ENCODE measurements at places on chromosomes 12 and 14.

- DNase-seq = no peak
These were observed 233.8 kb upstream of the GARIN6 start for GRCh38 chr12:99413751-99414150.

DNA sequence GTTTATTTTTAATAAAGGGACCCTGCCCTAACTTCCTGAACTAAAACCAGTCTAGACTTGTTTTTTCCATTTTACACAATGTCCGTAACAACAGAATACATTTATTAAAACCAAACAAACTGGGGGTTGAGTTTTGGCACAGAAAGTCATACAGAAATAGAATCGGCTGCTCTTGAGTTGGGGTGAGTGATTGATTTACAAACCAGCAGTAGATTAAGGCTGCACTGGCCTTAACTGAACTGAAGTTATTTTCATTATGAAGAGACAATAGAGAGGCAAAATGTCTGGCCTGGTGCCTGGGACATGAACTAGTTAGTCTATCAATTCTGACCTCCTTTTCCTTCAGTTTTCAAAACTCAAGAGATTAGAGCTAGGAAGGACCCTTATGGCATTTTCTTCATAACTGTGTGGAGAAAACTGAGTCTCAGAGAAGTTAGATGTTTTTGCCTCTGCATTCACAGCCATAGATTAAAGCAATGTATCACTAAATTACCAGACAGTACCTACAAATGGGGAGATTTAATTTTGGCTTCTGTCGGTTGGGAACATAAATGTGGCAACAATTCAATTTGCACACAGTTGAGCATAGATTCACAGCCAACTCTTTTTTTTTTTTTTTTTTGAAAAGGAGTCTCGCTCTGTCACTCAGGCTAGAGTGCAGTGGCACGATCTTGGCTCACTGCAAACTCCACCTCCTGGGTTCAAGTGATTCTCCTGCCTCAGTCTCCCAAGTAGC lies 19.8 kb upstream of the MGP start:
- DNase-seq = no peak

DNA sequence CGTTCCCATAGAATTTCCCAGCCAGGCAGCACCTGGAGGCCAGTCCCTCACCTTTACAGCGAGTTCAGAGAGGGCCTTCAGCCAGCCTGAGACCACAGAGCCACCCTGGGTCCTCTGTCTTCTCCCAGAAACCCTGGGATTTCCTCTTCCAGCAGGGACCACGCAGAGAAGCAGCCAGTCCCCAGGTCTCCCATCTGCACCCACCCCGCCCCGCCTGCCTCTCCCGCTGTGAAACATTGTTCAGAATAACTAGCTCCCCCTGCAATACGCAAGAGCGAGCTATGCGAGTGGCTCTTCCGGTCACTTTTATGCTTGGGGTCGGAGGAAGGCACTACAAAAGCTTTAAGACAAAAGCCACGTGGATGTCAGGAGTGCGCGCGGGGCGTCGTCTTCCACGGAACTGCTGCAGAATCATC lies 77.8 kb downstream of the SERPINA3 start:
- no peak for DNase-seq

- DNase-seq = no peak
These were observed 258.4 kb downstream of the PPFIA2 start for GRCh38 chr12:81500788-81501187.

DNA sequence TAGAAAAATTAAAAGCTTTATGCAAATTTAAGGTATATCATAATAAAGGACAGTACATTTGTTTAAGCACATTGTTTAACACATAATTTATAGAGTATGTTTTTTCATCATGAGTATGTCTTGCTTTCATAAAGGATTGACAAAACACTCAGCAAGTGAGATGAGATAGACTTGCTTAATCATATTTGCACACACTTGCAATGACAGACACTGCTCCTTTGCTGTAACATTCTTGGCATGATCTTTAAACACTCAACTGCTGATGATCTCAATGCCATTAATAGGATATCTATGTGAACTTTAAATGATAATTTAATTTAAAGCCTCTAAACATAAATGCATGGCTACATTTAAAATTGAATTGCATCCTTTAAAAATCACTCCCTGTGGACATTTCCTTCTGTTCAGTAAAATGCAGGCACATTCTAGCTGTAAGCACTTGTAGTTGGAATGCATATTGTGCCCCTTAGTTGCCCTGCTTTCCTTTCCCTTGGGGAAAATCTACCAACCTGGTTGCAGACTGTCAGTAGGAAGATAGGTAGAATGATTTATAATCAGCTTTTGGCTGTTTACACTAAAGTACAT lies 979.0 kb downstream of the TMTC2 start:
- DNase-seq = no peak

- no peak for DNase-seq
These were observed 203.1 kb downstream of the ETNK1 start for GRCh38 chr12:22828066-22828465.

DNA sequence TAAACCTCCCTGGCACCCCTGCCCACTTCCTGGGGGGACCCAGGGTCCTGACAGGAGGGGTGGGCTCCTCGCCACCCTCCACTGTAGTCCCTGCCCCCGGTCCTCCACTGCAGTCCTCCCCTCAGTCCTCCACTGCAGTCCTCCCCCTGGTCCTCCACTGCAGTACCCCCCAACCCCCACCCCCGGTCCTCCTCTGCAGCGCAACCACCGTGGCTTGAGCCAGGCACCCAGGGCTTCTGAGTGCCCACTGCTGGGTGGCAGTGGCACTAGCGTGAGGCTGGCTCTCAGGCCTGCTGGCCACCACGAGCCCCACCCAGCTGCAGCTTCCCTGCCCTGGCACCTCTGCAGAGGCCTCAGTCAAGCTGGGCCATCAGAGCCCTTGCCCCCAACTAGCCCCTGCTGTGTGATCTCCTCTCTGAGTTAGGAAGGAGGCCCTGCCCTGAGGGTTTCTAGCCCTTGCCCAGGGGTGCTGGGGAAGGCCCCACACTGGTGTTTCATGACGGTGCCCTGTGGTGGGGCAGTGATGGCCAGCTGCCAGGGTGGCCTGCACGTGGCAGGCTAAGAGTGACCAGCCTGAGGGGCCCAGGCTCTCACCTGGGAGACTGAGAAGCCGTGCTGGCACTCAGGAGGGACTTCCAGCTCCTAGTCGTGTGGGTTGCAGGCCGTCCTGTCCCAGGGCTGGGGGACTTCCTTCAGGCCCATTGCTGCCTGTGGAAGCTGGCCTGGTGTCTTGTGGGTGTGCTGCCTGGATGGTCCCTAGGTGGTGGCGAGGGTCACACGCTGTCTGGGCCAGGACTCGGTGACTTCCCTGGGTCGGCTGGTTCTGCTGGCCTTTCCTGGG lies 9.7 kb downstream of the CEP170B start:
- no peak for DNase-seq

DNA sequence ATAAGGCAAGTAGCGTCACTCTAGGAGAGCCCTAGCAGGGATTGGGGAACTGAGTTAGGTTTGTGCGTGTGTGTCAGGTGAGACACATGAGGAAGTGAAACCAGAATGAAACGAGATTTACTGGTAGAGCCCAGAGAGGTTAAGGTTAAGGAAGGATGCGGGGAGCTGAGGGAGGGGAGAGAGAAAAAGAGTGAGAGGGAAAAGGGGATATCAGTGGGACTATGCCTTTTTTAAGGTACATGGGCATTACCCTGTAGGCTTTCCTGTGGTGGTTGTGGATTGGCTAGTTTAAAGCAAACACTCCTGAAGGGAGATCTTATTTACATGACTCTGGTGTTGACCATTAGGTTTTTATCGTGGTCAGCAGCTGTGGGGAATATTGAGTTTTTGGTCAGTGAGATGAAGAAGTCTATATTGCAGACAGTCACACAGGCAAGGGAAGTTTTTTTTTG lies 13.9 kb downstream of the ZDHHC17 start:
- no peak for DNase-seq

GRCh38 chr12:115541891-115542421 lies 735.5 kb downstream of the MED13L start:
- DNase-seq = no peak

GRCh38 chr14:51581017-51581881 lies 70.5 kb upstream of the FRMD6 start:
- no peak for DNase-seq

GRCh38 chr14:57502586-57503254 lies 9.1 kb upstream of the CCDC198 start:
- no peak for DNase-seq

GRCh38 chr14:65446159-65446558 lies 33.6 kb downstream of the FUT8 start:
- DNase-seq = peak; percentile 61

GRCh38 chr12:95962222-95962621 lies 19.1 kb downstream of the AMDHD1 start:
- no peak for DNase-seq

DNA sequence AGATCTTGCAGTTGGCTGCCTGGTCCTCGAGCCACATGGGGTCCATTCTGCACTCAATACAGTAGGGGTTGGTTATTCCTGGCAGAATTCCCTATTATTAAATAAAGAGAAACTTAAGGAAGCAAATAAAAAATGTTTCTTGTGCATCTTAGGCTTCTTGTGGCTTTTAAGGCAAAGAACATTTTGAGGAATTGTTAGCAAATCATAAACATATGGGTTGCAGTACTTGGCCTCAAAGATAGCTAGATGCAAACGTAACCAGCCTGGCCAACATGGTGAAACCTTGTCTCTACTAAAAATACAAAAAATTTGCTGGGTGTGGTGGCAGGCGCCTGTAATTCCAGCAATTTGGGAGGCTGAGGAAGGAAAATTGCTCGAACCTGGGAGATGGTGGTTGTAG lies 50.8 kb upstream of the KCNA5 start:
- no peak for DNase-seq

DNA sequence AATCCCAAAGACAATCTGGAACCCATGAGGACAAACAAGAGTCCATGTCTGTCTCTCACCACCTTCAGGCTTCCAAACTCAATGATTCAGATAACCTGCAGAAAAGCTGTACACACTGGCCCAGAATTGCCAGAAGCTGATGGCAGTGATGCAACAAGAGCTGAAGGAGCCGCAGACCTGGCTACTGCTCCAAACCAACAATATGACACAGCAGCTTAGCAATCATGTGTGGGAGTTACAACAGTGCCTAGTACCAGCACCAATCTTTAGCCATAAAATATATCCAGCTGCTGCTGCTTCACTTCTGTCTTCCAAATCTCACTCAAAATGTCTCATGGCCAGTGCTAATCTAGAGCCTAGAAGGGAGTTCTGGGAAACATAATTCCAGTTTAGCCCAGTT lies 22.0 kb downstream of the RPS6KA5 start:
- no peak for DNase-seq

DNA sequence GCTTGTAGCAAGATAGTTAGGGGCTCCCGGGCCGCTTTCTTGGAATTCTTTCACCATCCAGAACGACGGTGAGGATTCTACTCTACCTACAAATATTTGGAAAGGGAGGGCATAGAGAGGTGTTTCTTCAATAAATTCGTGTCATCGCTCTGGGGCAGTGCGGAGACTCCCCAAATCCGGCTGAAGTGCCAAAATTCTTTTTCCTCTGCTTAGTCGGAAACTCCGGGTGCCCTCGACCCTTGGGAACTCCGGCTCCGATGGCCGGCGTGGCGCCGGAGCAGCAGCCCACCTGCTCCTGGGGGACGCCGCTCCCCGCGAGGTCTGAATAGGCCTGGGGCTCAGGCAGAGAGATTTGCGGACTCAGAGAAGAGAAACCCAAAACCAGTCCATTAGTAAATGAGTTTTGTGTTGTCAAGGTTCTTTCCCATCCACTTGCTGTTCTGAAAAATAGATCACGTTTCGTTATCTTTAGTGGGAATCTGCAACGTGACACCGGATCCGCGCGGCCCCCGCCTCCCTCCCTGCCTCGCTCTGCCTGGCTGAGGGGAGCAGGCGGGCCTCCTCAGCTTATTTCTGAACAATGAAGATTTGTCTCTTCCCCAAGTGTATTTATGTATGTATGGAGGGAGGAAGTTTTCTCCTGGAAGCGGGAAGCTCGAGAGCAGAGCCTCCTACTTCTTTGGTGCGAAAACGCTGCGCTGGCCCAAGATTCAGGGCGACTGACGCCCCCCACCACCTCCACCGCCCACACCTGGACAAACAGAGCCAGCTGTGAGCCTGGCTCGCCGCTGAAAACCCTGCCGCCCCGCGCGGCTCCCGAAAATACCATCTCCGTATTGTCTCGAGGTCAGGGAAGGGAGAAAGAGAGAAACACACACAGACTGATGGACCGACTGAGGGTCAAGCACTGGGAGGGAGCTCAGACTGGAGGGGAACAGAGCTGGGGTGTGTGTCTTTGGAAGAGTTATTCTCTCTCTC lies 3.7 kb upstream of the SIX1 start:
- peak; percentile 65 for DNase-seq

GRCh38 chr12:123080634-123081033 lies 70.3 kb downstream of the PITPNM2 start:
- DNase-seq = no peak

DNA sequence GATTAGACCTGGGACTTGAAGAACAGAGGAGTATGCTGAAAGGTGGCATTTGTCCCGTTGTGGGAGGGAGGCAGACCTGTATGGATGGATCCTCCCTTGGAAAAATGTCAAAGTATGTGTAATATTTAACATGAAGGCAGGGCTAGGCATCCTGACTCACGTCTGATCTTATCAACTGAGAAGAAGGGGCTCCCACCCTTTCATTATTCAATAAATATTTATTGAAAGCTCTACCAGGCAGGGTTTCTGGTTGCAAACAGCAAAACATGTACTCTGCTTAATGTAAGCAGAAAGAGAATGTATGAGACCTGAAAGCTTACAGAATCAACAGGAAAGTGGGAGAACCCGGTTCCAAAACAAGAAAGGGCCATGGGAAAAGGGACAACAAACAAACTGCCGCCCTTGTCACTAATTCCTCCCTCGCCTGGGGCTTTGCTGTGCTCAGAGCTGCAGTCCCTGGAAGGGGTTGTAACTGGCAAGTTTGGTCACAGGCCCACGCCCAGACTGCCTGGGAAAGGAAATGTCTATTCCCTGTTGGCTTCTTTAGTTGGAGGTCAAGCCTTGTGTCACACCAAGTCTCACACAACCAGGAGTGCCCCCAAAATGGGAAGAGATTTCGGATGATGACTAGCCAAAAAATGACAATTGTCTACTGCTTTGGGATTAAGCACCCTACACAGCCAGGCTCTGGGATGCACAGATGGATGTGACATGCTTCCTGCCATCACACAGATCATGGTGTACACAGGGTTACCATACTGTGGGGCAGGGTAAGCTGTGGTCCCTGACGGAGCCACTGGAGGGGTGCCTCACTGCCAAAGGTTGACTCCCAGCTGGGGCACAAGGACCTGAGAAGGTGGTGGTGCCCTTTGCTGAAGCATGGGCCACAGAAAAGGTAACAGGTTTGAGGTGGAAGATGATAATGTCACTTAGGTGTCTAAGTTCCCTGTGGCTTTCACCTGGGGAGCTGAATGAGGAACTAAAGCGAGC lies 36.8 kb downstream of the RAB35 start:
- DNase-seq = no peak
